ENCODE measurements at places on chromosomes 2 and 18. TPM values are rescaled to one million over a fixed set of nuclear protein-coding genes. Genes with fewer than 3 reads are reported as not detected.

Gene UGT1A5
- not detected for total RNA-seq

Gene DAPL1
- 1.5 TPM for total RNA-seq

Gene CTAGE1
- total RNA-seq, result not detected

Gene KCNK3
- total RNA-seq, result 2.9 TPM

Gene SP5
- total RNA-seq, result 1.8 TPM

Gene TMEM200C
- total RNA-seq, result 0.55 TPM

Gene SERPINB11
- total RNA-seq, result not detected

Gene RTP5
- total RNA-seq, result not detected

Gene HOXD12
- total RNA-seq, result 1.8 TPM

Gene GAL3ST2
- total RNA-seq, result 0.33 TPM

Gene EN1
- total RNA-seq, result not detected

Gene CD8B2
- not detected for total RNA-seq

Gene TFPI
- total RNA-seq, result 78.8 TPM

Gene KLHL30
- total RNA-seq, result 0.81 TPM

Gene ACKR3
- 25.7 TPM for total RNA-seq

Gene ACVR1C
- 1.1 TPM for total RNA-seq

Gene COPS8
- total RNA-seq, result 59.1 TPM

Gene FAM110C
- not detected for total RNA-seq

Gene RAPGEF4
- 3.7 TPM for total RNA-seq

Gene MERTK
- 28.1 TPM for total RNA-seq

Gene RUFY4
- total RNA-seq, result 0.55 TPM

Gene ARHGEF4
- total RNA-seq, result 32.4 TPM

Gene TMEM169
- total RNA-seq, result not detected

Gene FLACC1
- 1.1 TPM for total RNA-seq

Gene CWC22
- 28.9 TPM for total RNA-seq

Gene SLC11A1
- total RNA-seq, result 18.9 TPM

Gene ZAP70
- total RNA-seq, result 1.9 TPM

Gene ERBB4
- total RNA-seq, result 0.33 TPM

Gene PLEK
- 13.2 TPM for total RNA-seq

Gene CPO
- total RNA-seq, result 0.33 TPM

Gene GPAT2
- total RNA-seq, result 4.4 TPM

Gene DUSP2
- not detected for total RNA-seq

Gene SCN9A
- total RNA-seq, result 15.0 TPM

Gene GALNT14
- total RNA-seq, result not detected

Gene MARCHF4
- total RNA-seq, result under 0.01 TPM

Gene ZSWIM2
- total RNA-seq, result not detected

Gene SFT2D3
- total RNA-seq, result 5.6 TPM

Gene DLGAP1
- total RNA-seq, result 2.6 TPM

Gene ANKRD62
- not detected for total RNA-seq

Gene M1AP
- total RNA-seq, result not detected

Gene SLC1A4
- total RNA-seq, result 5.0 TPM

Gene MYL12A
- 189 TPM for total RNA-seq

Gene SNED1
- total RNA-seq, result 8.3 TPM

Gene BUB1
- 0.71 TPM for total RNA-seq

Gene EPB41L3
- total RNA-seq, result 156 TPM

Gene ASXL3
- 9.1 TPM for total RNA-seq

Gene ASTL
- total RNA-seq, result not detected

Gene ADCY3
- total RNA-seq, result 27.5 TPM

Gene IL36A
- total RNA-seq, result not detected

Gene GKN1
- not detected for total RNA-seq

Gene CDH2
- total RNA-seq, result 8.2 TPM

Gene SCYGR1
- not detected for total RNA-seq

Gene UGT1A10
- not detected for total RNA-seq

Gene SLC5A7
- total RNA-seq, result 2.9 TPM

Gene ARHGAP28
- 8.9 TPM for total RNA-seq

Gene LIPG
- total RNA-seq, result 0.36 TPM

Gene ARHGAP15
- 11.1 TPM for total RNA-seq

Data from sigmoid colon (tissue), 7 donors.